ENCODE measurements at places on chromosomes 5 and 9. TPM values are rescaled to one million over a fixed set of nuclear protein-coding genes. Genes with fewer than 3 reads are reported as not detected.

- peaks cover 5% of the 10 kb centered on the region for H3K4me1 ChIP-seq
- H3K36me3 ChIP-seq, result no peaks in the 10 kb centered on the region
- no peak for DNase-seq
- H3K27me3 ChIP-seq, result no peaks in the 10 kb centered on the region
These were observed 183.6 kb upstream of the MAP3K1 start for GRCh38 chr5:56631719-56632118.

DNA sequence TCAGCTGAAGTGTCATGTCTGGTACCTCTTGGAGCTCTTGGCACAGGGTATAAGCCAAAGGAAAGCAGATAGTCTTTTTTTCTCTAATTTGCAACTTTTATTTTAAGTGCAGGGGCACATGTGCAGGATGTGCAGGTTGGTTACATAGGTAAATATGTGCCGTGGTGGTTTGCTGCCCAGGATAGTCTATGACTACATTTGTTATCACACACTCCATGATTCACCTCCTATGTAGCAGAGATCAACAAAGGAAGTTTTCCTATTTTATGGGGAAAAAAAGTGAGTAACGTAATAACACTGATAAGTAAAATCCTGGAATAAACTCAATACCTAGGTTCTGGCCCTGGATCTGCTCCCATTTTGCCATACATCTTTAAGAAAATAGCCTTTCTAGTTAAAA is 234.6 kb downstream of the CAAP1 start:
- no peaks in the 10 kb centered on the region for H3K4me1 ChIP-seq
- no peaks in the 10 kb centered on the region for H3K27me3 ChIP-seq
- no peaks in the 10 kb centered on the region for H3K36me3 ChIP-seq
- H3K27ac ChIP-seq, result no peak overlapping the region
- H3K4me3 ChIP-seq, result no peak overlapping the region
- no peak for DNase-seq

GRCh38 chr5:139287890-139288635 is 5.5 kb upstream of the MATR3 start:
- DNase-seq, result no peak
- no peak overlapping the region for H3K27ac ChIP-seq
- H3K4me1 ChIP-seq, result no peaks in the 10 kb centered on the region
- H3K27me3 ChIP-seq, result no peaks in the 10 kb centered on the region

- no peak overlapping the region for H3K27ac ChIP-seq
- peaks cover 73% of the 10 kb centered on the region for H3K36me3 ChIP-seq
- no peaks in the 10 kb centered on the region for H3K27me3 ChIP-seq
- no peak for DNase-seq
- H3K4me1 ChIP-seq, result peaks cover 43% of the 10 kb centered on the region
These were observed 166.4 kb upstream of the OTULINL start for GRCh38 chr5:14415024-14415697.

The HAVCR1 gene
- not detected for total RNA-seq
